ENCODE measurements at places on chromosomes 1 and 21. TPM values are rescaled to one million over a fixed set of nuclear protein-coding genes. Genes with fewer than 3 reads are reported as not detected.

The TRIM58 gene
- total RNA-seq, result 0.99 TPM

The SLAMF1 gene
- not detected for total RNA-seq

The FMOD gene
- 18.7 TPM for total RNA-seq

The GPR25 gene
- 1.3 TPM for total RNA-seq

The PADI4 gene
- total RNA-seq, result not detected

- no peaks in the 10 kb centered on the region for H3K36me3 ChIP-seq
- no peak overlapping the region for H3K27ac ChIP-seq
- peaks cover 6% of the 10 kb centered on the region for H3K4me1 ChIP-seq
- peak; percentile 71 for DNase-seq
- no peaks in the 10 kb centered on the region for H3K27me3 ChIP-seq
These were observed 3.4 kb downstream of the LACTBL1 start for GRCh38 chr1:22969304-22969709.

DNA sequence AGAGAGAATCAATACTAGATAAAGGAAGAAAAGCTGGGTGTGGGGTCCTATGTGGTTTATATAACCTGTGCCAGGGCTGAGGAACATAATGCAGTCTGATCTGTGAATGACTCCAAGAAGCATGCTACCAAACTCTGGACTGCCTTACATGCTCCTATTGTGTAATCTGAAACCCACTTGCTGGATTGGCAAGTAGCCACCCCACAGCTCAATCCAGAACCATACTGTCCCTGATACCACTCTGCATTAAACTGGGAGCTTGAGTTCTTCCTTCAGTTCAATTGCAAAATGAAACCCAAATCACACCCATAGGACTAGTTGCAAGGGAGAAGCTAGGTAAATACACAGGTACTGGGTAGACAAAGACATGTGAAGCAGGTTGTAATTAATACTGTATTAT, 115.4 kb upstream of the NEGR1 start:
- no peak overlapping the region for H3K4me3 ChIP-seq
- no peak overlapping the region for H3K27ac ChIP-seq
- H3K27me3 ChIP-seq, result no peaks in the 10 kb centered on the region
- H3K4me1 ChIP-seq, result no peaks in the 10 kb centered on the region
- no peak for DNase-seq

- H3K36me3 ChIP-seq, result no peaks in the 10 kb centered on the region
- H3K4me1 ChIP-seq, result no peaks in the 10 kb centered on the region
- DNase-seq, result no peak
- no peaks in the 10 kb centered on the region for H3K27me3 ChIP-seq
- H3K4me3 ChIP-seq, result no peak overlapping the region
- no peak overlapping the region for H3K27ac ChIP-seq
These were observed 61.3 kb upstream of the ARTN start for GRCh38 chr1:43872280-43872679.

DNA sequence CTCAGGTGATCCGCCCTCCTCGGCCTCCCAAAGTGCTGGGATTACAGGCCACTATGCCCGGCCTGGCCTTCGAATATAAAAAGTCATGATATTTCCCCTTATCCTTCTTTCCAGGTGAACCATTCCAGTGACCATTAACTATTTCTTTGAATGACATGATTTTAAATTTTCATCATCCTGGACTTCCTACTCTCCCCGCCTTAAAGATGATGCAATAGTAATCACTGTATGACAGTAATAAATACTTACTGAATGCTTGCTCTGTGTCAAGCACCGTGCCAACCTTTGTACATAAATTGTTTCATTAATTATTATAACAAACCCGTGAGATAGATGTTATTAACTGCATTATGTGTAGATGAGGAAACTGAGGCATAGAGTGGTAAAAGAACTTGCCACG, 19.9 kb upstream of the ATP1A1 start:
- H3K36me3 ChIP-seq, result no peaks in the 10 kb centered on the region
- H3K27me3 ChIP-seq, result no peaks in the 10 kb centered on the region
- no peak overlapping the region for H3K27ac ChIP-seq
- DNase-seq, result no peak

GRCh38 chr1:44646261-44647110, 27.8 kb downstream of the TMEM53 start:
- no peaks in the 10 kb centered on the region for H3K27me3 ChIP-seq
- DNase-seq, result no peak
- peaks cover 32% of the 10 kb centered on the region for H3K36me3 ChIP-seq

DNA sequence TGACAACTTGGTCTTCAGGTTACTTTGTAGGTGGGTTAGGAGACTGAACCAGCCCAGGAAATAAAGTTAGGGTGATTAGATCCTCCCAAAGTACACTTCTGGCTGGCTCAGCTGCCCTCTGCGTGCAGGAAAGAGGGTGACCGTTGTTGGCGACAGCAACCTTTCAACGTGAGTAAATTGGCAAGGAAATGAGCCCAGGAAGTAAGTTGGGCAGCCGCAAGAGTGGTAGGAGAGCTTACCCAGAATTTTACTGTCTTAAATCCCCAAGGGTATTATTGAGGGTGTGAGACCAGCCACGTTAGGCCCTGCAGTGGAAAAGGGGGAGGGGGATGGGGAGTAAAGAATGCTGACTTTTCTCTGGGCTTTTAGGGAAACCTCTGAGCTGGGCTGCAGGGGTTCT, 1.6 kb downstream of the TENT5C start:
- H3K36me3 ChIP-seq, result no peaks in the 10 kb centered on the region
- peaks cover 30% of the 10 kb centered on the region for H3K4me1 ChIP-seq
- no peaks in the 10 kb centered on the region for H3K27me3 ChIP-seq
- DNase-seq, result peak; percentile 67
- peak overlapping the region; percentile 73 for H3K4me3 ChIP-seq
- peak overlapping the region; percentile 93 for H3K27ac ChIP-seq

DNA sequence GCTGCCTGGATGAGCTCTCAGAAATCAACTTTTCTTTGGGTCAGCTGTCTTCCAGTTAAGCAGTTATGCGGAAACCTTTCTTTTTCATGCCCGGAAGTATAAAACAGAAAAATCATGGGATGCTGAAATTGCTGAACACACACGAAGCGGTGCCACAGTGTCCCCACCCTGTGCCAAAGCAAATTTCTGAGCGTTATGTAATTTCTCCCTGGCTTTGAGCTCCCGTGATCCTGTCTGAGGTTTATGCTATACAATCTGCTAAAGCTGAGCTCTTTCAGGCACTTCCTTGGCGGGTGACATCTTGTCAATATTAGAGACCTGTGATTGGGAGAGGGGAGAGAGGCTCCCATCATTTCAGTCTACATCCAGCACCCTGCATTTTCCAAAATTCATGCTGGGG, 201.7 kb downstream of the ROR1 start:
- H3K4me3 ChIP-seq, result no peak overlapping the region
- H3K36me3 ChIP-seq, result no peaks in the 10 kb centered on the region
- no peak overlapping the region for H3K27ac ChIP-seq
- DNase-seq, result no peak
- peaks cover 37% of the 10 kb centered on the region for H3K4me1 ChIP-seq
- H3K27me3 ChIP-seq, result no peaks in the 10 kb centered on the region

DNA sequence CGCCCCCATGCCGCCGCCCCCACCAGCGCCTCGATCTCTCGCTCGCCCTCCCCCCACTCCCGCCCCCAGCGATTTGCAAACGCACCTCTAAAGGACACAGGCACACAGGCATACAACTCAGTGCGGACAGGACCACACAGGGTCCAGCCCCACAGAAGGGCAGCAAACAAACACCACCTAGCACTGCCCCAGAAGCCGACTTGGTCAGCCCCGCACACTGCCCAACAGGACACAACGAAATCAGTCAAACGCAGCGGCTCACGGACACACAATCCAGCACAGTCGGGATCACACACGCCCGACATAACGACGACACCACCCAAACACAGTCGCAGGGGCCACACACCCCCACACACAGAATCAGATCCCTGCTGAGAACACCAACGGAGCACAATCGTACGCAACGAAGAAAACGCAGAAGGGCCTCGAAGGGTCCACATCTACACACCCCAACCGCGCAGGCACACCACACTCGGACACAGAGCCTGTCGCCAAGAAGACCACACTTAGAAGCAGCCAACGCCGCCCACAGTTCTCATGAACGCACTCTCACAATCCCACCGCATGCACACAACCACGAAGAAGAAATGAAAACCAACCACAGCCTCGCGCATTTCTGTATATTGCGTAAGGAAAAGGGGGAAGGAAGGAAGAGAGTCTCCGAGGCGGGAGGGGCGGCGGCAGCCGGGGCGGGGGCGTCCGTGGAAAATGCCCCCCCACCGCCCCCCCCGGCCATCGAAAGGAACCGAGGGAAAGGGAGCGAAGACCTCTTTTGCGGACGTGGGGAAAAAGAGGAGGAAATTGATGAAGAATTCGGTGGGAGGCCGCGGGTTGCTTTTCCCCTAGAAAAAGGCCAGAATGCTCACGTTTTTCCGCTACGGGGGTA, 481 bp downstream of the TAL1 start:
- H3K27ac ChIP-seq, result peak overlapping the region; percentile 56
- H3K4me1 ChIP-seq, result peaks cover 21% of the 10 kb centered on the region
- H3K36me3 ChIP-seq, result no peaks in the 10 kb centered on the region
- DNase-seq, result no peak
- no peaks in the 10 kb centered on the region for H3K27me3 ChIP-seq

DNA sequence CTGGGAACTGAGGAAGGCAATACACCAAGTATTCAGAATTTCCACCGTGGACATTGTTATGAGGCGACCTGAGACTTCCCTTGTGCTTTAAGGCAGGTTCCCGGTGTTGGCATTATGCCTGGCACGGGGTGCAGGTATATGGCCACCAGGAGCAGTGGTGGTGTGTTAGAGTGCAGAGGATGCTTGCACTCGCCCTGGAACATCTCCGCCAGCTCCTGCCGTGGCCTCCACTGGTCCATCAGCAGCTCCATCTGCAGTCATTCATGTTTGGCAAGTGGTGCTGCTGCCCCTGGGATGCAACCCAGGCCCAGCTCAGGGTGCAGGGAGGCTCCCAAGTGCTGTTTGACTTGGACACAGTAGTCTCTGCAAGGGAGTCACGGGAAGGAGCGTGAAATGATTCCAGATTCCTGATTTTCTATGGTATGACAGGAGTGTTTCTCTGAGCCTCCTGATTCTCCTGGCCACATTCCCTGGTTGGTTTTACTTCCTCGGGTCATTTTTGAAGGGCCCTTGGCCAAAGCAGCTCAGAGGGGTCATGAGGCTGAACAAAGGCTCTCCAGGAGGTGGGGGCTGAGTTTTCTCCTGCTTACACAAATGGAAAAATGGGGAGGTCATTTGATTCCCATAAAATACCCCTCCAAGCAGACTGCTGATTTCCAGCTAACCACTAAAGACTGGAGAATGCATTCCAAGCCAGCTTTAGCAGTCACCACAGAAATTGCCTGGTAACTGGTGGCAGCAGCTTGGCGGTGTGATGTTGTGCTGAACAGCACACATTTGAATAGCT, 60.4 kb upstream of the PSEN2 start:
- no peak for DNase-seq
- no peak overlapping the region for H3K4me3 ChIP-seq
- no peaks in the 10 kb centered on the region for H3K27me3 ChIP-seq
- no peaks in the 10 kb centered on the region for H3K4me1 ChIP-seq

DNA sequence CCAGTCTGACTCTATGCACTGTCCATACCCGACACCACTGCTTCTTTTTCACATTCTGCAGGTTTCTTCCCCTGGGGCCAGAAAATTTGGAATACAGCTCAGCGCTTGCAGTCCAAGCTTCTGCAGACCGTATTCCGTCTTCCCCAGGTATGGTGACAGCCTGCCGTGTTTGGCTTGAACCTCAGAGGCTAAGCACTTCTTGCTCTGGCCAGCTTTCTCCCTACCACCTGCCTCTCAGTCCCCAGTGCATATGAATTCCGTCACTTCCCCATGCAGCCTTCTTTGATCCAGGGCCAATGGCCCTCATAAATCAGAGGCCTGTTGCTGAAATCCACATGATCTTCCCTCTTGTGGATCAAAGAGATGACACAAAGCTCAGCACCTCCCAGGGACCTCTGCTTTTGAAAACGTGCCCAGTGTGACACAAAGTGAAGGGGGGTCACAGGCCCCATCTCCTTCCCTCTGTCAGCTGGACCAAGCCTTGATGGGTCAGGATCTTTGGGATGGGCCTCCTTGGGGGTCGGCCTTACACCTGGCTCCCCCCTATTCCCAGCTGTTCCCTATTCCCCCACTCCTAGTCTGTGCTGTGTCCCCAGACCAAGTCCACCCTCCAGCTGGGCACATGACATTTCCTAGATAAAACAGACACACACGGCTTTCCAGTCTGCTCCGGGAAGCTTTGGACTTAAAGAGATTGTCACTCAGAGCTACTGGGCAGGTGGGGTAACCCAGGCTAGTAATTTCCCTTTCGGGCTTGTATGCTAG, 66.6 kb downstream of the HMGB4 start:
- no peaks in the 10 kb centered on the region for H3K36me3 ChIP-seq
- H3K27ac ChIP-seq, result no peak overlapping the region
- H3K27me3 ChIP-seq, result no peaks in the 10 kb centered on the region
- DNase-seq, result no peak
- H3K4me3 ChIP-seq, result no peak overlapping the region
- H3K4me1 ChIP-seq, result no peaks in the 10 kb centered on the region

- H3K4me3 ChIP-seq, result no peak overlapping the region
- no peaks in the 10 kb centered on the region for H3K4me1 ChIP-seq
- no peaks in the 10 kb centered on the region for H3K27me3 ChIP-seq
- DNase-seq, result no peak
- no peaks in the 10 kb centered on the region for H3K36me3 ChIP-seq
These were observed 11.8 kb upstream of the KIAA0040 start for GRCh38 chr1:175204330-175204729.

GRCh38 chr1:86703696-86704457, 499 bp upstream of the SH3GLB1 start:
- H3K4me1 ChIP-seq, result peaks cover 31% of the 10 kb centered on the region
- H3K27ac ChIP-seq, result peak overlapping the region; percentile 89
- no peaks in the 10 kb centered on the region for H3K27me3 ChIP-seq
- no peak for DNase-seq
- peak overlapping the region; percentile 71 for H3K4me3 ChIP-seq

- H3K27ac ChIP-seq, result no peak overlapping the region
- no peaks in the 10 kb centered on the region for H3K4me1 ChIP-seq
These were observed 71.7 kb downstream of the RPS27 start for GRCh38 chr1:154062309-154062708.

- peak; percentile 54 for DNase-seq
- no peaks in the 10 kb centered on the region for H3K36me3 ChIP-seq
- H3K4me3 ChIP-seq, result no peak overlapping the region
- peak overlapping the region; percentile 45 for H3K27ac ChIP-seq
- peaks cover 92% of the 10 kb centered on the region for H3K4me1 ChIP-seq
These were observed 12.4 kb downstream of the GALNT2 start for GRCh38 chr1:230079199-230080024.

DNA sequence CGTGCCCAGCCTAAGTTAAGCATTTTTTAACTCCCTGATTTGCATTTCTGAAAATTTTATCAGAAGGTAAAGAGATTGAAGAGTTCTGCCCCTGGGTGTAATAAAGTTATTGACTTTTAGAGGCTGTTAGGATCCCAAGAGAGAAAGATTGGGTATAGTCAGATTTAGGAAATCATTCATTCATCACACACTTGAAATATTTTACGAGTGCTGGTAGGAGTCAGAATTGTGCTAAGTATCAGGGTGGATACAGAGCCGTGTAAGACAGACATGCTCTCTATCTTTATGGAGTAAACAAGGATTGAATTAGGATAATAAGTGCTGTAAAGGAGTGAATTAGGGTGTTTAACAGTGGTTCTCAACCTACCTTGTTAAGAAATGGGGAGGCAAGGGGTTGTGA, 3.0 kb downstream of the SZT2 start:
- H3K36me3 ChIP-seq, result no peaks in the 10 kb centered on the region
- H3K4me3 ChIP-seq, result no peak overlapping the region
- DNase-seq, result no peak
- peaks cover 24% of the 10 kb centered on the region for H3K4me1 ChIP-seq
- H3K27me3 ChIP-seq, result no peaks in the 10 kb centered on the region

Data from body of pancreas (tissue), 4 donors.